NCI-H1436 treated with DMSO at 0.1 percent for 48 hours (cell line): ENCODE measurements at places on chromosomes 4 and X.

DNA sequence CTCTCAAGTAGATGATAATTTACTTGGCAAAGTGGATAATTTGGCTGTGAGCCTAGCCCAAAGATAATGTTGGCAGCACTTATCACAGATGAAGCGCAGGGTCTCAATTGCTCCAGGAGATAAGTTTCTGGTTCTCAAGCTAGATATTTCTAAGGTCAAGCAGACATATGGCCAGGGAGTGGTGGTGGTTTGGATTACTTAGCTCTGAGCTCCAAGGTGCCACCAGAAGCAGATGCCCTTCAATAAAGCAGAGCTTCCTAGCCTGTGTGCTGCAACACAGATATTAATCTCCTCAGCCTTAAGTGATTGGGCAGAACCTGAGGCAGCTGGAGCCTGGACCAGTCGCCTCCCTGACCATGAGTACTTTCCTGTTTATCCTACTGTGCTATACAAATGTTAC, 79.2 kb upstream of the NALF2 start:
- no peak for DNase-seq

DNA sequence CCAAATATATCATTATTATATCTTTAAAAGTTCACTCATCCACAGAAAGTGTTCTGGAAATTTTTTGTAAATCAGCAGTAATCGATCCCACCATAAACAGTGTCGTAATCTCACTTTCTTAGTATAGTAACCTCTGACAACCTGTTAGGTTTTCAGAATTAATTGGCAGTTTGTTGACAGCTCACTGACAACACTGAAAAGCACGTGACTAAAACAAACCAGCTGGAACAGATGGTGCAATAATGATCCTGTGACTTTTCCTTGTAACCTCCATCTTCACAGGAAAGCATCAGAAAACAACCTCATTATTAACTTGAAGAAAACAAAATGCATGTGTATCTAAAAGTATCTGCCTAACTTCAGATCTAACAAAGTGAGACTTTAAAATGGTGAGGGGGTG, 48.5 kb downstream of the FSTL5 start:
- DNase-seq, result no peak

DNA sequence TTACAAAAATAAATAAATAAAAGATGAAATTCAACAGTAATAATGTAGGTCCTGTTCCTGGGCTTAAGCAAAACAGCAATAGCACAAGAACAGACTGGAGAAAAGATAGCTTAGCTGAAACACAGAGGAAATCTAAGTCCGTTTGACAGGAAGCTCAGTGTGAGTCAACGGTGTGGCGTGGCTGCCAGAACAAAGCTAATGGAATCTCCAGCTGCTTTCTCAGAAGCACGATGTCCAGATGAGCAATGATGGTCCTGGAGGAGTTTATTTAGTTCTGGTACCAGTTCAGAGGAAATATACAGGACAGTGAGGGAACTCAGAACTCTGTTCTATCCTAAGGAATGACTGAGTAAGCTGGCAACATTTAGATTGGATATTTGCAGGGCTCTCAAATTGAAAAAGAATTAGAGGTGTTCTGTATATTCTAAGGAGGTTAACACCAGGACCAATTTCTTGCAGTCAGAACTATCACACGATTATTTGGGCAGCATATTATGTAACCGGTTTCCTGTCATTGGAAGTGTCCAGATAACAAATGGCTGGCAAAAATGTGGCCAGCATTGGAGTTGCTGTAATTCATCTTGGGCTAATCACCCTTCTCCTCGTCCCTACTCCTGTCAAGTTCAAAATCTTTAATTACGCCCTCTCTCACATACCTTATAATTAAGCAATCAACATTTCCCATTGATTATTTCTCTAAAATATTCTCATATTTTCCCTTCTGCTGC, 12.7 kb downstream of the GAB3 start:
- no peak for DNase-seq

DNA sequence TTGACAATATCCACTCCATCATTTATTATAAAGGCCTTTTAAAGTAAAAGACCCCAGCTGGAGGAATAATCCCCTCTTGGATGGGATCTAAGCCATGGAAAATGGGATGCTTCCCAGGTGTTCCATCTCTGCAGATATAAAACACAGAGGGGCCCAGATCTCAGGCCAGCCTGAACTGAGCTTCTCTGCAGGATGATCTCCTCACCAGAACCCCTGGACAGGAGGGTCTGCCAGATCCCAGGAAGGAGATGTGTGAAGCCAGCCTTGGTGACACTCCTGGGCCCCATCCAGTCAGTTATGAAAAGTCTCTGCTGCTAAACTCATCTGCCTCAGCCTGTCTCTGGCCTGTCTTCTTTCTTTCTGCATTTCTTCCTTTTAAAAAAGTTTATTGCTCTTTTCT, 56.7 kb downstream of the HTRA3 start:
- DNase-seq, result no peak

- DNase-seq, result no peak
Measured at GRCh38 chr4:138003248-138003647, 238.9 kb downstream of the SLC7A11 start.

DNA sequence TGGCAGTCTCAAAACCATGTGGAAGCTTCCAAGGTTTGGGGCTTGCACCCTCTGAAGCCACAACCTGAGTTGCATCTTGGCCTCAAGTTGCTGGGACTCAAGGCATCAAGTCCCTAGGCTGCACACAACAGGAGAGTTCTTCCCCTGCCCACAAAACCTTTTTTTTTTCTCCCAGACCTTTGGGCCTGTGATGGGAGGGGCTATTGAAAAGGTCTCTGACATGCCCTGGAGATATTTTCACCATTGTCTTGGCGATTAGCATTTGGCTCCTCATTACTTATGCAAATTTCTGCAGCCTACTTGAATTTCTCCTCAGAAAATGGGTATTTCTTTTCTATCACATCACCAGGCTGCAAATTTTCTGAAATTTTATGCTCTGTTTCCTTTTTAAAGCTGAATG, 349.5 kb upstream of the EDA2R start:
- DNase-seq, result no peak

DNA sequence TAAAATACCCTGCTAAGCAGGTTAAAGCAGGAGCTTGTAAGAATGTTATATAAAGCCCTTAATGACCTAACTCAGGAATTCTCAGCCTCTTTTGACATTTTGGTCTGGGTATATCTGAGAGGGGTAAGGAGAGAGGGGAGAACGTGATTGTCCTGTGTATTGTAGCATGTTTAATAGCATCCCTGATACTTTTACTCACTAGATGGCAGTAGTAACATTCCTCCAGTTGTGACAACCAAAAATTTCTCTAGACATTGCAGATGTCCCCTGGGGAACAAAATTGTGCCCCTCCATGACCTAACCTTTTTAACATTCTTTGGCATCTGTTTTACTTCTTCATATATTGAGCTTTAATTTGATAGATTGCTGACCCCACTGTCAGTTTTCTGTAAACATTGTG, 17.9 kb downstream of the SMARCA5 start:
- DNase-seq, result no peak

DNA sequence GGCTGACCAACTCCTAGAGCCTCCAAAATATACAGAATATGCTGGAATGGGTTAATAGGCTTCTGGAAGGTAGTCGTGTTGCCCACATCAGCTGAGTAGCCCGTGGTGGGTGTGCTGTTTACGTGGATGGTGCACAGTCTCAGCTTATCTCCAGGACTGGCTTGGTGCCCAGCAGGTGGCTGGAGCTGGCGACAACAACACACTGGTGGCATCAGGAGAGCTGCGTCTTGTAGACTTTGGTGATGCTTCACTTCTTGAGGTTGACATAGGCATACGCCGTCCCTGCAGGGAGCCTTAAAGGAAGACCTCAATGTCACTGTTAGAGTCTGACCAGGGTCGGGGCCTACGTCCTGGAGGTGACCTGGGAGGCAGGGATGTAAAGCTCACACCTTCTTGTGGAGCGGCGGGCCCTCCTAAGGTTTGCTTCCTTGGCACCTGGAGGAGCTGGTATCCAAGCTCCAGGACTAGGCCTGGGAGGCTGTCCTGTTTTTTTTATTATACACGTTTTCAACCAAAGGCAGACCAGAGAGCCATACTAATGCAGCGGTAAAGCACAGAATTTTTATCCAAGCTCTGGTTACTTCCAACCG, 26.5 kb upstream of the RBMX start:
- DNase-seq, result no peak
